ENCODE measurements at places on chromosomes 2 and 18.

GRCh38 chr2:54691445-54692135 lies 31.9 kb upstream of the EML6 start:
- DNase-seq: no peak

GRCh38 chr2:27264253-27264752 lies 1.5 kb upstream of the SLC30A3 start:
- DNase-seq: no peak

DNA sequence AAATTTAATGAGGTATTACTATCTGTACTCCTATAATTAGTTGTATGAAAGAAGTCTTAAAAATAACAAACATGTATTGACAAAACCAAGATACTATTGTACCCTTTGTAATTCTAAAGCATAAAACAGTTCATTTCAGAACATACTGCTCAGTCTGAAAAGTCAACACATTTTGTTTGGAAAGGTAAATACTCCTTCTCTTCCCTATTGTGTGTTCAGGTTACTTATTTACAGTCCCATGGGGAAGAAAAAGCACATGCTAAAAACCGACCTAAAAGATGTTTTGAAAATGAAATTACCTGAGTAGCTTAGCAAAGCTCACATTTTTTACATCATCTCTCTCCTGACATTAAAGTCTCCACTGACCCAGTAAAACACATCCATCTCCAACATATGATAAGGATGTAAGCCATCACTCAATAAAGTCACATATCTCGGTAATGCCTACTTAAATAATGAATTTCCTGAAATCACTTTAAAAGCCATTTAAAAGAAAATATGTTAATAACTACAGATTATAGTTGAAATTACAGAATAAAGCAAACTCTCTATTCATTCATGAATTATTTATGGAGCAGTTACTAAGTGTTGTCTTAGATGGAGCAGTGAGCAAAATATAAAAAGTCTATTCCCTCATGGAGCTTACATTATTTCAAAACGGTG lies 75.6 kb upstream of the FZD5 start:
- DNase-seq: no peak

DNA sequence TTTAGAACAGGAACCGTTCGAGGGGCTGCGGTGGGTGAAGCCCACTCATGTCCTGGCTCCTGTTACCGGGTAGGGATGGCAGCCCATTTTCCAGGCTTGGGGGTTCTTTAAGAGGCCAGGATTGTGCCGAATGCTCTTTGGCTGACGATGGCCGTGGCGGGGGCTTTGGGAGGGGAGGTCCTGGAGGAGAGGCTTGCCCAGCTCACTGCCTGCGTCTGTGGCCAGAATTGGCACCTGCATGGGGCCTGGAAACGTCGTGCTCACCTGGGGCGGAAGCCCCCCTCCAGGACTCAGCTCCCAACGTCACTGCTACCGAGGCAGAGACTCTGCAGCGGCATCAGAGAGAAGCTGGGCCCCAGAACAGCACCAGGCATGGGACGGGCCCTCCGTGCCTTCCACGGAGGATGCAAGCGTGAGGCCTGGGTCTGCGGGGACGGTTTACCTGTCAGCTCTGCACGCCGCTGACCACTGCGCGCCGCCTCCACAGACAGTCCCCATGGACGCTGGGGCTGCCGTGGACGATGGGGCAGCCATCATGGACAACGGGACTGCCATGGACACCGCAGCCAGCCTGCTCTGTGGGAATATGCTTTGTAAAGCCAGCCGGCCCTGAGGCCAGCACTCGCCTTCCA lies 82.9 kb downstream of the NFATC1 start:
- DNase-seq: no peak

GRCh38 chr2:129798626-129799025 lies 180.8 kb upstream of the RAB6C start:
- no peak for DNase-seq

DNA sequence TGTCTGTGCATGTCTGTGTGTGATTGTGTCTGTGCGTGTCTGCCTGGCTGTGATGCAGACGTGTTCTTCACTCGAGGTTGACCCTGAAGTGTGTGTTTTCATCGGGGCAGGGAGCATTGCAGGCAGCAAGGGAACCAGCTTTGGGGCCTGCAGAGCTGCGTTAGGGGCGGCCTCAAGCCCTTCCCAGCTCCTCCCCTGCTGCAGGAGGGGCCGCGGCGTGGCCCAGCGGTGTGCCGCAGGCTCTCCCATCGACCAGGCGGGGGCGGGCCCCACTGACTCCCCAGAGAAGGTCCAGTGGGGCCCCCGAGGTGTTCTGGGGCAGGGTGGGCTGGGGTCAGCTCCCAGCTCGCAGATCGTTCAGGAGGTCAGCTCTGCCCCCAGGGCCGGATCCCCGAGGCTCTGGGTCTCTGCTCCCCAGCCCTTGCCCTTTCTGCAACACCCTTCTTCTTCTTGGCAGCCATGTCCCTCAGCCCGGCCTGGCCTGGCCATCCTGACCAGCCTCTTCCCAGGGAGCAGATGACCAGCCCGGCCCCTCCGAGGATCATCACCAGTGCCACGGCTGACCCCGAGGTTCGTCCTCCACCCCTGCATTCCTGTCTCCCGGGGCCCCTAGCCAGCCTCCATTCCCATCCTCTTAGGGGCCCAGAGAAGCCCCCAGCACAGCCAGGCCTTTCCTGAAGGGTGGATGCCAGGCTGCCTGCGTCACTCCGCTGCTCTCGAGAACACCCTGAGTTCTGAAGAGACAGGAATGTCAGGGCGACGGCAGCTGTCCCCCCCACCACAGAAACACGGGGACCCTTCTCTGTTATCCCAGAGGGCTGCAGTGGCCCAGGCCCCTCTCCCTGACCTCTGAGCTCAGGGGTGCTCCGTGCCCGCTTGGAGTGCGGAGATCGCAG lies 11.1 kb upstream of the KLHL30 start:
- DNase-seq: no peak

All from T-cell (primary cell).